ENCODE measurements at places on chromosomes 3 and 15.

DNA sequence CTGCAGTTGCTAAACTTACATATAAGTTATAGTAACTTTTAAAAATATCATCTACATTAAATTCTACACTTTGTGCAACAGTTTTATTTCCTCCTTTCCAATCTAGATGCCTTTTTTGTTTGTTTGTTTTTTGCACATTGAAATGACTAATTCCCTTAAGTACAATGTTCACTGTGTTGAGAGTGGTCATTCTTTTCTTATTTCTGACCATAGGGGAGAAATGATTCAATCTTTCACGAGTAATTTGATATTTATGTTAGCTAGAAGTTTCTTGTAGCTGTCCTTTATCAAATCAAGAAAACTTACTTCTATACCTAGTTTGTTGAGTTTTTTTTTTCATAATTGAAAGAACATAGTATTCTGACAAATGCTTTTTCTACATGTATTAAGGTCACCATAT, 85.0 kb upstream of the CBLB start:
- peak; percentile 40 for DNase-seq

- no peak for DNase-seq
These were observed 133.1 kb downstream of the RORA start for GRCh38 chr15:61095804-61096506.

DNA sequence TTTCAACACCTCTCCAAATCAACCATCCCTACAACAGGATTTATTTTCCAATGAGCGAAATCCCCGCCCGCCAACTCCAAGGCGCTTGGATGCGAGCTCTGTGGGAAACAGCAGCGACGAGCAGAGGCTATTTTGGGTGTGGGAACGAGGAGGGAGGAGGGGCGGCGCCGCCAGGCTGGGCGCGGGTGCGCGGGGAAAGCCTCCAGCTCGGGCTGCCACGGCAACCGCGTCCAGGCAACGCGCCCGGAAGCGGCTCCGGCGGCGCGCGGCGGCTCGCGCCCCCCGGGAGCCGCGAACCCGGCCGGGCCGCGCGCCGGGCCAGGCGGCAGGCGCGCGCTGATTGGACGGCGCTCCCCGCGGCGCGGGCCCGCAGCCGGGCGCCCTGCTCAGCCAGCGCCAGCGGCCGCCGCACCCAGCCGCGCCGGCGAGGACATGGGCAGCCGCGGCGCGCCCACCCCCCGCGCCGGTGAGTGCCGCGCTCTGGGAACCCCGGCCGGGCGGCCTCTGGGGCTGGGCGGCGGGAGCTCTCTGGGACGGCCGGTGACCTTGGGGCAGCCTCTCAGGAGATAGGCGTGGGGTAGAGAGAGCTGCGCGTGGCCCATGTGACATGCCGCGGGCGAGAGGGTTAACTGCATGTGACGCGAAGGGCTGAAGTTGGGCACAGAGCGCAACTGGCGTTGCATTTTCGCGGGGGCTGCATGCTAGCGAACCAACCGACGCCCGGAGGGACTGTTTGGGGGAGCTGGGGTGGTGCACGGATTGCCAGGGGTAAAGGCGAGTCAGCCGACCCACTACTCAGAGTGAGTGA, at the start of gene FAM81A:
TSS of gene FAM81A (plus strand) at position 370 of the 808 bp plus-strand sequence. CDS start 20,441 bp downstream, outside the sequence.
- DNase-seq = peak; percentile 74

DNA sequence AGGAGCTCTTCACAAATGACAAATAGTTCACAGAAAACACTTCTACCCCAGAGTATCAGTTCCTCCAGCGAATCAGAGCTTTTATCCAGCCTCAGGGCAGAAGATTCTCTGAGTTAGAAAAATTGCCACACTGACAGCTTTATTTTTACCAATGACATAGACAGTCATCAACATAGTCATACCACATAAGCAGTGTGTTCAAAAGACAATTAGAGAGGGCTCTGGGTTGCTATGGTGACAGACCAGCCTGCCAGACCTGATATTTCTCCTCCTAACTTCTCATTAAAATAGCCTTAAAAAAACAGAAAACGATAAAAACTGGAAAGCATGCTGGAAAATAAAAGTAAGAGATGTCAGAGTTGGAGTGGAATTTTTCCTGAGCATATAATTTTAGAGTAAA, 45.9 kb upstream of the COL6A5 start:
- DNase-seq = no peak

DNA sequence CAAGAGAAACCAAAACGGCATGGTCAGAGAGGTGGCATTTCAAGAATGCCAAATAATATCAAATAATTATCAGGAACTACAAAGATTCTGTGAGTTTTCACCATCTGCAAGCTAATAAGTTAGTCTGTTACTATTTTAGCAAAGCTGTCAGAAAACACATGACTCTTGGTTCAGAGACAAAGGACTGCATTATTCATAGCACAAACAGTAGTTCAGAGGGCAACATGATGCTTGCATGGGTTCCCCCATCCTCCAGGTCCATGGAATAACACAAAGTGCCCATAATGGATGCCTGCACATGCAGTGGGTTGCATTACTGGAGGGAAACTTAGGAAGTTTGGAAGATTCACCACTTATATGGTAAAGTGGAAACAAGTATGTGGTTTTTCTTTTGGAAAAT, 228.8 kb upstream of the ALCAM start:
- DNase-seq = no peak

GRCh38 chr3:38115645-38116427, 21.1 kb downstream of the ACAA1 start:
- DNase-seq = no peak

DNA sequence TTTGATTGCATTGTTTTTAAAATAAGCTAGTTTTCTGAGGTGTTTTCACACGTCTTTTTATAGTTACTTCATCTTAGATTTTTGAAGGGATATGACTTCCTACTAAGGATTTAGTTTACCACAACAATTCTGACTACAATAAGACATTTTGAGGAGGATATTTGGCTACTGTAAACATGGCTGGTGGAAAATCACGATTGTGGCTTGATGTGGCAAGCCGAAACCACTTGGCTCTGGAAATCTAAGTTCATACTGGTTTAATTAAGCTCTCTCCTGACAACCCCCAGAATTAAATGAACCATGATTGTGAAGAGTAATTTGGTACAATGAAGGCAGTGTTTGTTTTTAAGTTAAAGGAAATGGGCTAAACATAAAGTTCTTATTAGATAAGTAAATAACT, 30.8 kb downstream of the ST3GAL6 start:
- no peak for DNase-seq

DNA sequence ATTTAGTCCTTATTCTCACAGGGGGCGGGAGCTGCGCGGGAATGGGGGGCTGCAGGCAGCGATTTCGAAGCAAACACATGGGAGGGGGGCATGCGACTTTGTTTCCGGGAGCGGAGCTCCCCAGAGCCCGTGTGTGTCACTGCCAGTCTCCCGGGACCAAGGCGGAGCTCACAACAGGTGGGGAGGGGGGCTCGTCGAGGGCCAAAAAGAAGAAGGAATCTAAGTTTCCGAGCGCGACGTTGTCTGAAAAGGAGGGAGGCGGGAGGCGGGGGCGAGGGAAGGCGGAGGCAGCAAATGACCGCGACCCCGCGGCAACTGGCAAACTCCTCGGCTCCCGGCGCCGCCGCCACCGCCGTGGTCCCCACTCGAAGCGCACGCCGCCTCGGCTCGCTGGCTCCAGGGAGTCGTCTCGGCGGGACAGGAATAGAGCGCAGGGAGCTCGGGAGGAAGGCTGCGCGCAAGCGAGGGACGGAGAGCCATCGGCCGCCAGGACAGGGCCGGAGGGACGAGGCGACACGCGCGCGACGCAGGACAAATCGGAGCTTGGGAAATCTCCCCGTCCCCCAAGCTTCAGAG, 1.4 kb downstream of the FOXP1 start:
- peak; percentile 54 for DNase-seq

GRCh38 chr3:170010498-170010897, 27.3 kb upstream of the GPR160 start:
- DNase-seq = no peak

GRCh38 chr15:99333413-99333812, 82.1 kb downstream of the LRRC28 start:
- DNase-seq = no peak

GRCh38 chr15:89998141-89998661, 2.9 kb upstream of the ZNF710 start:
- DNase-seq = peak; percentile 93

DNA sequence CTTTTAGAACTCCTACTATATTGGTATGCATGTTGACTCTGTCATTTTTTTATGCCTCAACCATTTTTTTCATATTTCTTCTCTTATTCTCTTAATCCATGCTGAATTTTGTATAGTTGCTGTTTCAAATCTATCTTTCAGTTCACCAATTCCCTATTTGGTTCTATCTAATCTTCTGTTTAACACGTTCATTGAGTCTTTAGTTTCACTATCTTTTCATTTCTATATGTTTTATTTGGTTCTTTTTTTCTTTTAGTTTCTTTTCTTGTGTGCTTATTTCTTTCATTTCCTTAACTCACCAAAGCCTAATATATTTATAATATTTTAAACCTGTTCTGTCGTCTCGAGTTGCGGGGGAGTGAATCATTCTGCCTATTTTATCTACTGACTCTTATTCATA, 8.0 kb downstream of the AQP9 start:
- DNase-seq = no peak

- no peak for DNase-seq
These were observed 137.2 kb upstream of the IQSEC1 start for GRCh38 chr3:13210221-13210975.

DNA sequence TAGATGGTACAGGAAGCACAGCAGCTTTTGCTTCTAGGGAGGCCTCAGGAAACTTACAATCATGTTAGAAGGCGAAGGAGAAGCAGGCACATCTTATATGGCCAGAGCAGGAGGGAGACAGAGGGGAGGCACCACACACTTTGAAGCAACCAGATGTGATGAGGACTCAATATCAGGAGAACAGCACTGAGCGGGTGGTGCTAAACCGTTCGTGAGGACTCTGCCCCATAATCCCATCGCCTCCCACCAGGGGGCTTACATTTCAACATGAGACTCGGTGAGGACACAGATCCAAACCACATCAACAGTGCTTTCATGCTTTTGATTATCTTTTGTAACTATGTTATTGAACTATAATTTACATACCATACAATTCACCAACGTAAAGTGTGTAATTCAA, 7.6 kb upstream of the TMEM44 start:
- DNase-seq = peak; percentile 71

DNA sequence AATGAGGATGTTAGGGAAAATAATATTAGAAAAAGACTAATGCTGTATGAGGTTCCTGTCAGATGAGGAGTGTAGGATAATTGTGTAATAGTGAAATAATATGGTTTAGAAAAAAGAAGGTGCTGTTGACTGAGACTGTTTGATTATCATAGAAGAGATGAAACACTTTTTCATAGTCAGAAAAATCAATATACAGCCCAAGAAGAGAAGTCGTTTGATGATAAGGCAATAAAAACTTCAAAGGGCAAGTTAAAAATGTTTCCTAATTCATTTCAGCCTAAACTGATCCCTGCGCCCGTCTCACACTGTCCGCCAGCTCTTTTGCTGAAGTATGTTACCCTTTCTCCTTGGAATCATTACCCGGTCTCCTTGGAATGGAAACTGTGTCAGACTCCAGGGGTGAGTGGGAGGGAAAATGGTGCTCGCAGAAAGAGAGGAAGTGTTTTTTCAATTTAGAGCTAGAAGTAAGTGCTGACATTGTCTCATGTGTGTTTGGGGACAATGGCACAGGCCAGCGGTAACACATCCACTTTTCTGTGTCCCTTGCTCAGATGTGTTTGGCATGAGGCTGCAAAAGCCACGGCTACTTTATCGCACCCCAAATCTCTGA, 23.6 kb downstream of the DUT start:
- no peak for DNase-seq

DNA sequence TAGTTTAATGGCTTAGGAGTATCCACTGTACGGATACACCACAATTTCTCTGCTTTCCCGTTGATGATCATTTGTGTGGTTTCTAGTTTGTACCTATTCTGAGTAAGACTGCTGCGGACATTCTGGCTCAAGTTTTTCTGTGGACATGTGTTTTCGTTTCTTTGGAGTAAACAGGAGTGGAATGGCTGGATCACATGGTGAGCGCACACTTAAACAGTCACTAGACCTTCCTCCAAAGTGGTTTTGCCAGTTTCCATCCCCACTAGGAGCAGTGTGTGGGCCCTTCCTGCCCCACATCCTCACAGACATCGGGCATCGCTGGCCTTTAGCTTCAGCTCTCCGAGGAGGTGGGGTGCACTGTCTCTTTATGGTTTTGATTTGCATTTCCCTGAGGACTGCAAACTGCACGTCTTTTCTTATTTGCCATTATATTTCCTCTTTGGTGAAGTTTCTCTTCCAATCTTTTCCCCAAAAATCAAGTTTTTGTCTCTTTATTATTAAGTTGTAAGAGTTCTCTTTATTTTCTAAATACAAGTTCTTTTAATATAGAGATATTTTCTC, 94.1 kb downstream of the VGLL4 start:
- DNase-seq = no peak

- DNase-seq = no peak
These were observed 9.8 kb downstream of the GPR27 start for GRCh38 chr3:71763426-71763825.

GRCh38 chr3:183631715-183632114, 3.7 kb upstream of the KLHL24 start:
- DNase-seq = no peak

DNA sequence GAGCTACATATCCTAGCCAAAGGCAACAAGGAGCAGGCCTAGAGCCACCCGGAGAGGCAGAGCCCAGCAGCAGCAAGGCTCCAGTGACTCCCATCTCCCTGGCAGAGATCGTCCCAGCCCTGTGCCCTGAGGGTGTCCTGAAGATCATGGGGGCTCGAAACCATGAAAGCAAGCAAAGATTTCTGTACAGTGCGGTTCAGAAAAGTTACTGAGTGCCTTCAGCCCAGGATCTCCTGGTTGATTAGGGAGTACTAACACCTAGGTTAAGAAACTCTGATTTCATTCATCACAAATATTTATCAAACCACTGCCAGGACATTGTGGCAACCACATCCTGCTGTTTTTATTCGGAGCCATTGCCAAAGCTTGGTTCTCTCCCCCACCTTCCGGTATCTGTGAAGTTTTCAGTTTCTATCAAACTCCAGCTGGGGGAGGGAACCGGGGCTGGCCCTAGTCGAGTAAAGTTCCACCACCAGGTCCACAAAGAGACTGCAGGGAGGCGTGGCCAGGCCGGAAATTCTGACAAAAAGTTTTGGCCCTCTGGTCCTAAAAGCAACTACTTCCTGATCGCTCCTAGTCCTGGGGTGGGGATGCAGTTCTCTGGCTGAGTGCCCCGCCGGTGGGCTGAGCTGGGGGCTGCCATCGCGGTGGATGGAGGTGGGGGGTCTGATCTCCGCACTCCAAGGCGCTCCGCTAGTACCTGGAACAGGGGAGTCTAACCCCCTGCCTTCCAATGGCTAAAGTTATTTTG, 1.2 kb downstream of the RAB43 start:
- DNase-seq = peak; percentile 94

Data from ELR (cell line).